ENCODE measurements at places on chromosomes 2 and 18.

DNA sequence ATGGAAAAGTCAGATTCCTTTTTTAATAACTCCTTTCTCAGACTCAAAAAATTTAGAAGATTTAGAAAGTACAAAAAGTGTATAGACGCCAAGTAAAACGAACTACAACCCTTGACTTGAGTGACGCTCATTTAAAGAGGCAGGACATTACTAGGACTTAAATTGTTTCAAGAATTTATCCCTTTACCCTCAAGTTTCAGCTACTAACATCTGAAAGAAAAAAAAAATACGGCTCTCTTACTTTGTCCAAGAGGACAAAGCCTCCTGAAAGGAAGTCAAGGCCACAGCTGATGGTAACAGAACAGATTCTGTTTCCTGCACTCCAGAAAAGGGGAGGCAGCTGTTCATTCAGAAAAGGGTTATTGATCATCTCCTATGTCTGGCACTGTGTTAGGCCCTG, 57.6 kb upstream of the PKDCC start:
- no peak for DNase-seq

- peak; percentile 26 for DNase-seq
Observed at GRCh38 chr2:185738679-185739472, at the start of gene FSIP2. Gene FSIP2, plus strand, starts transcription at chr2:185738804. Its CDS starts 91 bp downstream, at chr2:185738895.

DNA sequence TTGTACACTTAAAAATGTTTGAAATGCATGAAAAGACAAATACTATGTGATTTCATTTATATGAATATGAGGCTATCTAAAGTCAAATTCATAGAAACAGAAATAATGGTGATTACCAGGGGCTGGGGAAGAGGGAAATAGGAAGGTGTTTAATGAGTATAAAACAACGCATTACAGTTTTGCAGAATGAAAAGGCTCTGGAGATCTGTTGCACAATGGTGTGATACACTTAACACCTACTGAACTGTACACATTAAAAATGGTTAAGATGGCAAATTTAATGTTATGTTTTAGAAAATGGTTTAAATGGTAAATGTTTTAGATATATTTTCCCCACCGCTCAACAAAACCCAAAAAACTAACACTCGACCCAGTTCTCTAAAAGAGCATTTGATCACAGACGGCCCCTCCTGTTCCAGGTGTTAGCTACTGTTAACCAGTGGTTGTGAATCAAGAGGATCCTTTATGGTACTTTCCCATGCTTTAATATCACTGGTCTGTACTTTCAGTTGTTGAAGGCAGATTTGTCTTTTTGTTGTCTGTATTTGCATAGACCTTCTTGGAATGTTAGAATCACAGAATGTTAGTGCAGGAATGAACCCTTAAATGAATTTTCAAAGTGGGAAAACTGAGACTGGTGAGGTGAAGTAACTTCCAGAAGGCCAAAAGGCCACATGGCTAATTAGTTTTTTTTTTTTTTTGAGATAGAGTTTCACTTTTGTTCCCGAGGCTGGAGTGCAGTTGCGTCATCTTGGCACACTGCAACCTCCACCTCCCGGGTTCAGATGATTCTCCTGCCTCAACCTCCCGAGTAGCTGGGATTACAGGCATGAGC, 10.2 kb downstream of the RAB10 start:
- DNase-seq = no peak

DNA sequence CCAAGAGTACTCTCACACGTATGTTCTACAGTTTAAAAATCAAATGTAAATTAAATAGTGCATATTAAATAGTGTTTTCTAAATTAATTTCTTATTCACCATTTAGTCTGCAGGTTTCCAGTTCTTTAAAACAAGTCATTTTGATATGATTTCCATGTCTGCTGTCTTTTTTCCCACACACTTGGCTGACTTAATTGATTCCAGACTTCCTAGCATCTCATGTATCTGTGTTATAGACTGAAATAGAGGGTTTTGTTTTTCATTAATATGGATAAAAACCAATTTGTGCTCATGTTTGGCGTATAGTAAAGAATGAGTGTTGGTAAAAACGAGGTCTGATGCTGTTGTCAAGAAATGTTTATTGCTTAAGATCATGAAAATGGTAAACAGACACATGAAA, 104.3 kb downstream of the SRBD1 start:
- DNase-seq = no peak

GRCh38 chr2:215565897-215566296, 130.0 kb upstream of the FN1 start:
- no peak for DNase-seq

DNA sequence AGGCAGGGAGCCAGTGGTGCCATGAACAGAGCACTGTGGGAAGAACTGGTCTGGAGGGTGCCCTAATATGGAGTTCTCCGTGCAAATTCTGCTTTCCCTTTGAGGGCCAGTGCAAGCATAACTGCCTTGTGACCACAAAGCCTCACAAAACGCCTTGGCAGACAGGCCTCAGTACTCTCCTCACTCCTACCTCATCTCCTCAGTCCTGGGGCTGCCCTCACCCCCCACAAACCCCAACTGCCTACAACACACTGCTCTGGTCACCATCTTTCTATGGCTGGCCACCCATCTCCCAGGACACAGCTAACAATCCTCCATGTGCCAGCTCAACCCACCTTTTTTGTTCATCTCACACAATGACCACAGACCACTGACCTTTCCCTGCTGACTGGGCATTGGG, 8.9 kb downstream of the COX5B start:
- DNase-seq = no peak

DNA sequence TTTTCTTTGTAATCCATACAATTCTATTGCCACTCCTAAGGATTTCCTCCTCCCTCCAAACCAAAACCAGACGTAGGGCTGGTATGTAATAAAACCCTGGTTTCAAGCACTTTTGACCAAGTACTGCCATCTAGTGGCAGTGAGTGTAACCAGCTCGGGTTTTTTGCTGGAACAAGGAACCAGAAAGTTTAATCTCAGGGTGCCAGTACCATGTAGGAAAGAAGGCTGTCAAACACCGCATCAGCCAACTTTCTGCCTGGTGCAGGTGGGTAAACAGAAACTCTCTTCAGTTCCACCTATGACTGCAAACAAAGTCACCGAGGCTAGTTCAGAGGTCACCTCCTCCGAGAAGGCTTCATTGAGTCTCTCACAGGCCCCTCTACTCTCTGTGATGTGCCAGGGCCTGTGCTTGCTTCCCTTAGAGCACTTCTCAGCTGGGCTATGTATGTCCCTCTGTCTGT, 10.2 kb upstream of the THNSL2 start:
- no peak for DNase-seq

GRCh38 chr2:65483763-65484162, 51.4 kb upstream of the SPRED2 start:
- DNase-seq = no peak

- DNase-seq = no peak
Observed at GRCh38 chr18:55863876-55864275, 275.9 kb upstream of the TCF4 start.
